H1 (cell line): ENCODE measurements at places on chromosomes 6 and 20.

DNA sequence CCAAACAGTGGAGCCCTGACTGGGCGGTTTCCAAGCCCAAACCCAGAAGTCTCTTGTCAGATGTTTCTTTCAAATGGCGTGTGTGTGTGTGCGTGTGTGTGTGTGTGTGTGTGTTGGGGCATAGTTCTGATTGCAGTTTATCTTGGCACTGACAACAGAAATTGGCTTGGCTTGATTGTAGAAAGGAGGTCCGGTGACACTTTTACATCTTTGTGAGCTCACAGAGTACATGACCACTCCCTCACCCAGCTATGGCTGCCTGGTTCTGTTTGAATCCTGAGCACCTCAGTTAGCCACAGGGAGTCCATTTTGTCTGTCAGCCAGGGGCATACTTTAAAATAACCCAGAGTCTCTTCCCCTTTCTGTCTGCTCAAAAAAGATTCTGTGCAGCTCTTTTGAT lies 276.3 kb downstream of the CD83 start:
- H3K4me3 ChIP-seq = no peak overlapping the region
- H3K4me1 ChIP-seq = no peaks in the 10 kb centered on the region
- H3K27ac ChIP-seq = no peak overlapping the region
- H3K27me3 ChIP-seq = no peaks in the 10 kb centered on the region

DNA sequence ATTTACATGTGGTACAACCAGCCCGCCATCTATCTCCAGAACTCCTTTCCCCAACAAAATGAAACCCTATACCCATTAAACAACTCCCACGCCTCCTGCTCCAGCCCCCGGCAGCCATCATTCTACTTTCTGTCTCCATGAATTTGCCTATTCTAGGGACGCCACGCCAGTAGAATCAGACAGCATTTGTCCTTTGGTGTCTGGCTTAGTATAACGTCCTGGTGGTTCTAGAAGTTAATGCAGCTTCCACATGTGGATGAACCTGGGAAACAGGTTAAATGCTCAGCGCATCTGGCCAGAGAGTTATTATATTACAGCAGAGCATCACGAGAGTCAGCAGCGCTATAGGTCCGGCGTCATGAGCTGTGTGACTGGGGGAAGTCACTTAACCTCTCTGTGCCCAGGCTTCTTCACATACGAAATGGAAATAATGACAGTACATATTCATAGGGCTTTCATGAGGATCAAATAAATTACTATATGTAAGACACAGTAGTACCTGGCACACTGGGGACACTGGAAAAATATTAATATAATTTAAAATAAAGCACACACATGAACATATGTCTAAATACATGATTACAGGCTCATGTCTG lies 178.7 kb upstream of the TAB2 start:
- H3K27me3 ChIP-seq = no peaks in the 10 kb centered on the region
- H3K27ac ChIP-seq = no peak overlapping the region
- DNase-seq = no peak
- H3K4me1 ChIP-seq = no peaks in the 10 kb centered on the region
- no peak overlapping the region for H3K4me3 ChIP-seq

DNA sequence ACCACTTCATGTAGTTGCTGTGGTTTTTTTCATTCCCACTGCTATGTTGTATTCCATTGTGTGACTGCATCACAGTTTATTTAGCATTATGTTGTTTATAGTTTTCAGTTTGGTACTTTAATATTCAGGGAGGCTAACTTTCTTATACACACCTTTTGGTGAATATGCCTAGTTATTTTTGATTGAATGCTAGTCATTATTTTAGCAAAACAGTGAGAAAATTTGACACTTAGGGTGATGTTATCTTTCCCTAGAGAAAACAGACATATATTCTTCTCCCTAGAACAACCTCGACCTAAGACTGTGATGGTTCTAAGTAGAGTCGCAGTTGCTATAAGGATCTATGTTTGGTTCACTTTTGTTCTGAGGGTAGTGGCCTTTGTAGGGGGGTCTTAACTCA lies 120.8 kb upstream of the B3GAT2 start:
- DNase-seq = no peak
- no peaks in the 10 kb centered on the region for H3K4me1 ChIP-seq
- no peak overlapping the region for H3K27ac ChIP-seq

GRCh38 chr20:38982291-38982690 lies 20.1 kb downstream of the DHX35 start:
- H3K4me3 ChIP-seq = no peak overlapping the region
- H3K27me3 ChIP-seq = no peaks in the 10 kb centered on the region
- no peak for DNase-seq
- H3K4me1 ChIP-seq = no peaks in the 10 kb centered on the region
- H3K36me3 ChIP-seq = peaks cover 7% of the 10 kb centered on the region; the same call in 1 of the 2 replicates
- H3K27ac ChIP-seq = no peak overlapping the region

DNA sequence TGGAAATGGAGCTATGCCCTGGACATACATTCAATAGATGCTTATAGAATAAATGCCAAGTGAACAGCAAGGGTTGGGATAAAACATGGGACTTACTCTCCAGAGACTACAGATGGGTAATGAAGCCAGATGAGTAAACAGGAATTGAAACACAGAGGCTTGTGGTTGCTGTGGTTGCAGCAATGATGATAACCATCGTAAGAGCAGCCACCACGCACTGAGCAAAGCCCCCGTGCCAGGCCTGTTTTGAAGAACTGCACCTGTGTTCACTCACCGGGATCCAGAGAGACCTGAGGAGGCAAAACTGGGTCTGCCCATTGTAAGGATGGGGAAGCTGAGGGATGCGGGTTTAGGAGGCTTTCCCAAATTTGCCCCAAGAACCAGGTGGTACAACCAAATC lies 431.1 kb upstream of the CDH4 start:
- DNase-seq = no peak
- no peaks in the 10 kb centered on the region for H3K4me1 ChIP-seq
- H3K27me3 ChIP-seq = no peaks in the 10 kb centered on the region
- no peak overlapping the region for H3K4me3 ChIP-seq
- no peaks in the 10 kb centered on the region for H3K36me3 ChIP-seq

DNA sequence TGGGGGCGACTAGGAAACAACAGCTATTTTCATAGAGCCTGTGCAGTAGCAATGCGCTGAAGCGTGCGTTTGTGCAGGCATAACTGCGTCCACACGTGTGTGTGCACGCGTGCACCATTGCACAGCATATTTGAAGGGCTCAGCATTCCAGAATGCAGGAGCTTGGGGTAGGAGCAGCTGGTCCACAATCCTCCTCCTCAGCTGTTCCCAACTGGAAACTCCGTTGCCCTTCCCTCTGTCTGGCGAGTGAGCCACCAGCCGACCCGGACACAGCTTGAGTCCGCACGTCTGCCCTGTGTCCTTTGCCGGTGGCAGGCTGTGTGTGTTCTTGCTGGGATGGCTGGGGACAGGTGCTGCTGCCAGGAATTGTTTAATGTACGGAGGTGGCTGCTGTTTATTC lies 110.2 kb downstream of the SASH1 start:
- H3K27me3 ChIP-seq = no peaks in the 10 kb centered on the region
- H3K4me3 ChIP-seq = no peak overlapping the region
- H3K36me3 ChIP-seq = no peaks in the 10 kb centered on the region; the same call in 1 of the 2 replicates
- H3K27ac ChIP-seq = no peak overlapping the region
- no peaks in the 10 kb centered on the region; the same call in none of the 2 replicates for H3K4me1 ChIP-seq

GRCh38 chr20:51995551-51995951 lies 193.2 kb upstream of the SALL4 start:
- DNase-seq = no peak
- H3K27ac ChIP-seq = no peak overlapping the region
- no peaks in the 10 kb centered on the region for H3K27me3 ChIP-seq

DNA sequence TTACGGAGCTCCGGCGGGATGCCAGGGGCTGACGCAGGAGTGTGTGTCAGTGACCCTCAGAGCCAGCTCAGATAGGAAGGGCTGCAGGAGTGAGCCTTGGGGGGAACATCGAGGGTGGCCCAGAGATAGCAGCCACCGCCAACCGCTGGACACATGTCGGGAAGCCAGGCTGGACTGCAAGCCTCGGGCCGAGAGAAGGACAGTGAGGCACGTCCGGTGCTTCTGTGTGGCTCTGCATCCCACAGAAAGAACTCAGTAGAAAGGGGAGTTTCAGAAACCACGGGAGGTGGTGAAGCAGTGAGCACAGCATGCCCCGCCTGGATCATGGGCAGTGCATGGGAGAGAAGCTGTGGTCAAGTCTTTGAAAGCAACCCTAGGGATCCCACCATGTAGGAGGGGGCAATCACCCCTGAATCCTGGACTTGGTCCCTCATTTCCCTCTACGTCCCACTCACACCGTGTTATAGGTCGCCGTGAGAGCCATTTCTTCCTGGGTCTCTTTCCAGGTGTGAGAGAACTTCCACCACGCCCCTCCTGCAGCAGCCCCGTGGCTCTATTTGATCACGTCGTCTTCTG lies 383.7 kb upstream of the CDH4 start:
- no peak overlapping the region for H3K27ac ChIP-seq
- H3K4me3 ChIP-seq = no peak overlapping the region
- DNase-seq = no peak
- H3K36me3 ChIP-seq = no peaks in the 10 kb centered on the region
- no peaks in the 10 kb centered on the region for H3K4me1 ChIP-seq

- no peaks in the 10 kb centered on the region for H3K27me3 ChIP-seq
- no peak overlapping the region for H3K4me3 ChIP-seq
- no peak for DNase-seq
- H3K27ac ChIP-seq = no peak overlapping the region
- no peaks in the 10 kb centered on the region for H3K36me3 ChIP-seq
These were observed 587.8 kb upstream of the JAG1 start for GRCh38 chr20:11261533-11262000.

DNA sequence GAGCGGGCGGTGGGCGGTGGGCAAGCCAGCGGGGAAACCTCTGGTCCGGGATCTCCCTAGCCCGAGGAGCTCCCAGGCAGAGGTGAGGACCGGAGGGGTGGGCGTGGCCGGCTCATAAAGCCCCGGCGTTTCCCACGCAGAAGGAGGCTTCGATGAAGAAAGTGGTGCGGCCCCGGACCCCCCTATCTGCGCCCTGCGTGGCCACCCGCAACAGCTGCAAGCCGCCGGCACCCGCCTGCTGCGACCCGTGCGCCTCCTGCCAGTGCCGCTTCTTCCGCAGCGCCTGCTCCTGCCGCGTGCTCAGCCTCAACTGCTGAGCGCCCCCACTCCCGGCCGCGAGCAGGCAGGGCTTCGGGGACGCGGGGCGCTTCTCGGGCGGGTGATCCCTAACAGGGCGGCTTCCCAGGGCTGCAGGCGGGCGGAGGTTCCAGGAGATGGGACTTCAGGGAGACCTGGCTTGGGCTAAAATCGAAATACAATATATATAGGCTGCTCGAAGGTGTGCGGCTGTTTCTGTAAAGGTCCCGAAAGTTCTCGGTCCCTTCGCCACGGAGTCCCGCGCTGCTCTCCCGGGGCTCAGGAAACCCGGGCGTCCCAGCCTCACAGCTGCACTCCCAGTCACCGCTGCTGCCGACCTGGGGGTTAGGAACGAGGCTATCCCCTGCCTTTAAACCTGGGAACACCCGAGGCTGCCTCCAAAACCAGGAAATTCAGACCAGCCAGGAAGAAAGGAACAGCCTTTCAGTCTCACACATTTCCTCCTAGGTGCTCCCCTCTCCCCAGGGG lies 27.8 kb downstream of the ASIP start:
- H3K36me3 ChIP-seq = no peaks in the 10 kb centered on the region; the same call in 1 of the 2 replicates
- H3K27me3 ChIP-seq = no peaks in the 10 kb centered on the region
- H3K4me1 ChIP-seq = no peaks in the 10 kb centered on the region
- peak overlapping the region; percentile 7 for H3K4me3 ChIP-seq
- DNase-seq = no peak
- no peak overlapping the region for H3K27ac ChIP-seq

DNA sequence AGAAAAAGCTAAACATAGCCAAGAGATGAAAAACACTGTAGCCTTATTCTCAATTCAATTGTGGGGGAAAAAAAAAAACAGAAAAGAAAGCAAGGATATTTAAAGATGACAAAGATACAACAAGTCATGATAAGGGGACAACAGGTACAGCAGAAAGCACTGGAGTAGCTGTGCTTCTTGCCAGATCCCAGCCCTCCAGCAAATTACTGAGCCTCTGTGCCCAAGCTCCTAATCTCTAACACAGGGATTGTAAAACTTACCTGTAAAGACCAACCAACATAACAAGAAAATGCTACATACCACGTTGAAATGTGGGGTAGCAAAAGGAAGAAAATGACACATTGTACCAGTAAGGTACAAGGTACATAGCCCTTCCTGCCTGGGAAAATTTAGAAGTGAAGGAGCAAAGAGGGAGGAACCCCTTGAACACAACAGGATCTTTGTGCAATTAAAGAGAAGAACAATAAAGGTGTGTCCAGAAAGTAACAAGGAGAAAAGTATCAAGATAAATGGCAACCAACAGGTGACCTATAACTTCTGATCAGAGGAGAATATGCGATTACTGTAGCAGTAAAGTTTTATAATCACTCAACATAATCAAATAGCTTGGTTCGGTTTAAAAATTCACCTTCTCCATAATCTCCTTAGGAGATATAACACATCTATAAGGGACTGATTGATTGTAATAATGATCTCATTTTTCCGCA lies 30.6 kb downstream of the PREP start:
- no peak overlapping the region for H3K27ac ChIP-seq
- H3K4me3 ChIP-seq = no peak overlapping the region
- no peaks in the 10 kb centered on the region for H3K27me3 ChIP-seq
- H3K36me3 ChIP-seq = peaks cover 32% of the 10 kb centered on the region

GRCh38 chr6:111861431-111861885 lies 11.8 kb downstream of the FYN start:
- no peak for DNase-seq
- no peak overlapping the region for H3K4me3 ChIP-seq
- H3K27ac ChIP-seq = no peak overlapping the region
- peaks cover 35% of the 10 kb centered on the region; the same call in 1 of the 2 replicates for H3K4me1 ChIP-seq

GRCh38 chr6:45445749-45446549 lies 68.2 kb upstream of the SUPT3H start:
- no peaks in the 10 kb centered on the region for H3K27me3 ChIP-seq
- H3K36me3 ChIP-seq = no peaks in the 10 kb centered on the region
- no peak for DNase-seq
- H3K27ac ChIP-seq = no peak overlapping the region

GRCh38 chr6:20166210-20166609 lies 46.1 kb downstream of the MBOAT1 start:
- H3K27ac ChIP-seq = no peak overlapping the region
- no peaks in the 10 kb centered on the region for H3K4me1 ChIP-seq
- H3K27me3 ChIP-seq = no peaks in the 10 kb centered on the region
- DNase-seq = no peak
- H3K36me3 ChIP-seq = no peaks in the 10 kb centered on the region

- no peaks in the 10 kb centered on the region for H3K4me1 ChIP-seq
- H3K4me3 ChIP-seq = no peak overlapping the region
- H3K27me3 ChIP-seq = no peaks in the 10 kb centered on the region
- no peak for DNase-seq
- H3K36me3 ChIP-seq = no peaks in the 10 kb centered on the region
These were observed 692.1 kb downstream of the HTR1B start for GRCh38 chr6:76771059-76771634.

- H3K4me1 ChIP-seq = no peaks in the 10 kb centered on the region
- no peaks in the 10 kb centered on the region for H3K27me3 ChIP-seq
- DNase-seq = no peak
- H3K36me3 ChIP-seq = peaks cover 22% of the 10 kb centered on the region; the same call in 1 of the 2 replicates
- H3K27ac ChIP-seq = no peak overlapping the region
- no peak overlapping the region for H3K4me3 ChIP-seq
These were observed 31.0 kb downstream of the GLO1 start for GRCh38 chr6:38671885-38672467.

GRCh38 chr6:111418971-111419693 lies 63.9 kb downstream of the REV3L start:
- no peaks in the 10 kb centered on the region for H3K27me3 ChIP-seq
- no peak for DNase-seq
- no peaks in the 10 kb centered on the region for H3K4me1 ChIP-seq
- no peaks in the 10 kb centered on the region for H3K36me3 ChIP-seq

GRCh38 chr6:57423468-57423867 lies 106.0 kb downstream of the PRIM2 start:
- no peaks in the 10 kb centered on the region for H3K36me3 ChIP-seq
- peak; percentile 67 for DNase-seq
- H3K27me3 ChIP-seq = no peaks in the 10 kb centered on the region
- peak overlapping the region; percentile 46; the same call in 1 of the 2 replicates for H3K27ac ChIP-seq
